Muscle of leg (tissue), 16 donors: ENCODE measurements at places on chromosomes 16 and 17. TPM values are rescaled to one million over a fixed set of nuclear protein-coding genes. Genes with fewer than 3 reads are reported as not detected.
A peak's percentile ranks its signal among the peaks of the same experiment; 100 is the strongest.

- DNase-seq = peak; percentile 50
- H3K36me3 ChIP-seq = no peaks in the 10 kb centered on the region
- H3K4me3 ChIP-seq = no peak overlapping the region
- H3K4me1 ChIP-seq = peaks cover 4% of the 10 kb centered on the region
- peak overlapping the region; percentile 35 for H3K27ac ChIP-seq
- H3K27me3 ChIP-seq = no peaks in the 10 kb centered on the region
These were observed 32.1 kb upstream of the SMURF2 start for GRCh38 chr17:64694207-64694606.

GRCh38 chr16:85733155-85733838 is 17.6 kb downstream of the C16orf74 start:
- H3K27ac ChIP-seq = no peak overlapping the region
- H3K27me3 ChIP-seq = peaks cover 12% of the 10 kb centered on the region
- no peak overlapping the region for H3K4me3 ChIP-seq
- H3K4me1 ChIP-seq = peaks cover 4% of the 10 kb centered on the region
- no peaks in the 10 kb centered on the region for H3K36me3 ChIP-seq

DNA sequence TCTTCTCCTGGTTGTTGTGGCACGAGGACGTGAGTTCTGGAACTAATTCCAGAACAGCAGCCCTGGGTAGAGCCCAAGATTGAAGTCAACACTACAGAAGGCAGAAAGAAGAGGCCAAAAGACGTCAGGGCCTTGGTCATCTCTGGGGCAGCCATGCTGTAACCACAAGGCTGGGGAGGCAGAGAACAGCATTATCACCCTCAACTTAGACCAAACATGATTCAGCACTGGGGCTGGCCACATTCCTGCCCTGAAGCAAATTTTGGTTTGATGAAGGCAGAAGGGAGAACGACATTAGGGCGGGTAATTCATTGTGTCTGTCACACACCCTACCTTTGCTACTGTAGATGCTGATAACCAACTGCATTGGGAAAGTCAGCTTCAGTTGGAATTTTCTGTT is 9.7 kb upstream of the ALOX15B start:
- DNase-seq = no peak
- no peaks in the 10 kb centered on the region for H3K4me1 ChIP-seq
- no peaks in the 10 kb centered on the region for H3K36me3 ChIP-seq
- peaks cover 18% of the 10 kb centered on the region for H3K27me3 ChIP-seq

DNA sequence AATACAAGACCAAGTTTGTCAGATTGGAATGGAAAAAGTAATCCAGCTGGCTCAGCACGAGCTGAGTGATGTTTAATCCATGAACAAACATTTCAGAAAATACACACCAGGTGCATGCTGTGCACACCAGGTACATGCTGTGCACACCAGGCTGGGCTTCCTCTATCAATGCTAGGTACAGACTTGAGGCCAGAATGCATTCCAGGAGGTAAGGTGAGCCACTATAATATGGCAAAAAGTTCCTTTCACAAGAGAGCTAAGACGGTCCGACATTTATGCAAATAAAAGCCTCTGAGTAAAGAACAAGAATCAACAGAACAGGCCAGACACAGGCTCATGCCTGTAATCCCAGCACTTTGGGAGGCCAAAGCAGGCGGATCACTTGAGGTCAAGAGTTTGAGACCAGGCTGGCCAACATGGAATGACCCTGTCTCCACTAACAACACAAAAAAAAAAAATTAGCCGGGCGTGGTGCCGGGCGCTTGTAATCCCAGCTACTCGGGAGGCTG is 128.2 kb downstream of the ZNF778 start:
- no peaks in the 10 kb centered on the region for H3K27me3 ChIP-seq
- no peak overlapping the region for H3K27ac ChIP-seq
- DNase-seq = peak; percentile 43
- peaks cover 27% of the 10 kb centered on the region for H3K4me1 ChIP-seq
- no peak overlapping the region for H3K4me3 ChIP-seq

NPIPB9 gene
- polyA plus RNA-seq = 0.76 TPM

GRCh38 chr16:88753191-88753590 is 31.8 kb downstream of the PIEZO1 start:
- H3K27ac ChIP-seq = no peak overlapping the region
- H3K4me1 ChIP-seq = peaks cover 13% of the 10 kb centered on the region
- H3K4me3 ChIP-seq = no peak overlapping the region
- DNase-seq = no peak
- no peaks in the 10 kb centered on the region for H3K27me3 ChIP-seq
- H3K36me3 ChIP-seq = peaks cover 4% of the 10 kb centered on the region

- peak; percentile 70 for DNase-seq
- H3K27me3 ChIP-seq = no peaks in the 10 kb centered on the region
- H3K27ac ChIP-seq = no peak overlapping the region
- H3K4me3 ChIP-seq = no peak overlapping the region
These were observed 229.6 kb downstream of the ZFHX3 start for GRCh38 chr16:72818236-72818845.

LDAF1 gene
- polyA plus RNA-seq = 33.6 TPM

- H3K27ac ChIP-seq = peak overlapping the region; percentile 81
- peaks cover 48% of the 10 kb centered on the region for H3K4me1 ChIP-seq
- H3K27me3 ChIP-seq = peaks cover 4% of the 10 kb centered on the region
- no peaks in the 10 kb centered on the region for H3K36me3 ChIP-seq
- peak; percentile 78 for DNase-seq
These were observed 9.2 kb upstream of the TSPOAP1 start for GRCh38 chr17:58337600-58338453.

GRCh38 chr16:1991948-1992703 is 2.4 kb downstream of the SYNGR3 start:
- DNase-seq = peak; percentile 91
- peaks cover 10% of the 10 kb centered on the region for H3K36me3 ChIP-seq
- no peak overlapping the region for H3K27ac ChIP-seq
- H3K4me1 ChIP-seq = peaks cover 32% of the 10 kb centered on the region
- H3K27me3 ChIP-seq = peaks cover 46% of the 10 kb centered on the region

DNA sequence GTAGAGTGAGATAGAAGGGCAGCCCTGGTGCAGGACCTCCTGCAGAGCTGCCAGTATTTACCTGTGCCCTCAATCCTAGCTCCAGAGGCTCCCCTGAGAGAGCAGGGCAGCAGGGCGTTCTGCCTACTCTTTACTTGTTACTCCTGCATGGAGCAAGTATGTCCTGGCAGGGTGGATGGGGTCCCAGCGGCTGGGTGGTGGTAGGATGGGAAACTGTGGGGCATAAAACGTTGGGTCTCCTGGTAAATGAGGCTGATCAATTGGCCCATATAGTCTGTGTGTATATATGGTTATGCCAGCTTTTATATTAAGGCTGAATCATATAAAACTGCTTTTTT is 192.0 kb downstream of the NTN1 start:
- no peak overlapping the region for H3K4me3 ChIP-seq
- peaks cover 9% of the 10 kb centered on the region for H3K4me1 ChIP-seq
- DNase-seq = no peak
- no peaks in the 10 kb centered on the region for H3K36me3 ChIP-seq

DNA sequence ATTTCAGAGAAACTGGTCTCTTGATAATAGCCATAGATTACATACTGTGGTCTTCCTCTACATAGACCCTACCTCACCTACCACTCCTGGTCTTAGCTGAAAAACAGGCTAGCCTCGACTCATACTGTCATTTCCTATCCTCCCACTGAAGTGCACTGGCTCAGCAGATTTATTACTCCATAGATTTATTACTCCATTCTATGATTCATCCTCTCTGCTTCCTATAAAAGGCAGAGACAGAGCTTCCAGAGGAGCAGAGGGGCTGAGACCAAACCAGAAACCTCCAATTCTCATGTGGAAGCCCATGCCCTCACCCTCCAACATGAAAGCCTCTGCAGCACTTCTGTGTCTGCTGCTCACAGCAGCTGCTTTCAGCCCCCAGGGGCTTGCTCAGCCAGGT is at the start of gene CCL7:
TSS of gene CCL7 (plus strand) at position 253 of the 400 bp plus-strand sequence. CDS start at position 323, 70 bp downstream.
- no peaks in the 10 kb centered on the region for H3K27me3 ChIP-seq
- no peak for DNase-seq
- H3K27ac ChIP-seq = no peak within 1 kb of the TSS
- no peak within 1 kb of the TSS for H3K4me3 ChIP-seq

HBA2 gene
- polyA plus RNA-seq = 10,281 TPM

DNA sequence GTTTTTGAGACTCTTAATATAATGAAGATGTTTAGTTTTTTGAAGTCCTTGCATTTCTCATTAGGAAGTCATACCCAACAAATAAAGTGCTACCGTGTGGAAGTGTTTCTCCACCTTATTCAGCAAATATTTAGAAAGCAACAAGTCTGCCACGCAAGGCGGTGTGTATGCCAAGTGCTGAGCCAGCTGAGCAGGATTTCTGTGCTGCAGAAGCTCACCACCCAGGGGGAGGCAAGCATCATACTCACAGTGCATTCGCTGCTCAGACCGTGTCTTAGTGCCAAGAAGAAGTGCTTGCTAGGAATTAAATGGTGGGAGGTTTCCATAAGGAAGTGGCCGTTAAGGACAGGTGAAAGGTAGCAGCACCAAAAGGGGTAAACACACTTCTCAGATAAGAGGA is 111.2 kb downstream of the ARHGAP44 start:
- no peak overlapping the region for H3K27ac ChIP-seq
- no peaks in the 10 kb centered on the region for H3K4me1 ChIP-seq
- H3K27me3 ChIP-seq = no peaks in the 10 kb centered on the region
- no peak overlapping the region for H3K4me3 ChIP-seq

GRCh38 chr16:3510416-3510815 is 9.6 kb downstream of the CLUAP1 start:
- H3K27ac ChIP-seq = no peak overlapping the region
- peaks cover 80% of the 10 kb centered on the region for H3K36me3 ChIP-seq
- no peak for DNase-seq
- no peak overlapping the region for H3K4me3 ChIP-seq

AARSD1 gene
- polyA plus RNA-seq = 65.9 TPM

DNA sequence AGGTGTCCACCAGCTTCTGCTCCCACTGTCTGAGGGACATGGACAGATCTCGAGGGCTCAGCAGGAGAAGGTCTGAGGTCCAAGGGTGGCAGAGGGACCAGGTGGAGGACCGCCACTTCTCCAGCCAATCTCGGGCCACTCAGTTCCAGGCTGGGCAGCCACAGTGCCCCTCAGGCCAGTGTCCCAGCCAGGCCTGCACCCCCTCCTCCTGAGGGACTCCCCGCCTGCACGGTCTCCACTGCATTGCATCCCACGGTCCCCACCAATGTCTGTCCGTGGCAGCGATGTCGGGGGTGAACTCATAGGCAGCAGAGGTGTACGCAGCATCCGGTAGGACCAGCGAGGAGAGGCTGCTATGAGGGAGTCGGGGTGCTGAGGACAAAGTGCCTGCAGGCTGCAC is 64.2 kb upstream of the DOC2B start:
- no peak for DNase-seq
- H3K27me3 ChIP-seq = no peaks in the 10 kb centered on the region
- no peak overlapping the region for H3K4me3 ChIP-seq
- no peaks in the 10 kb centered on the region for H3K36me3 ChIP-seq
- peaks cover 2% of the 10 kb centered on the region for H3K4me1 ChIP-seq

- H3K27ac ChIP-seq = no peak overlapping the region
- H3K4me3 ChIP-seq = no peak overlapping the region
- DNase-seq = no peak
- no peaks in the 10 kb centered on the region for H3K4me1 ChIP-seq
- no peaks in the 10 kb centered on the region for H3K36me3 ChIP-seq
These were observed 511.3 kb upstream of the HSBP1 start for GRCh38 chr16:83296505-83296904.

ERN2 gene
- 0.07 TPM for polyA plus RNA-seq

CLTC gene
- 154 TPM for polyA plus RNA-seq

DNA sequence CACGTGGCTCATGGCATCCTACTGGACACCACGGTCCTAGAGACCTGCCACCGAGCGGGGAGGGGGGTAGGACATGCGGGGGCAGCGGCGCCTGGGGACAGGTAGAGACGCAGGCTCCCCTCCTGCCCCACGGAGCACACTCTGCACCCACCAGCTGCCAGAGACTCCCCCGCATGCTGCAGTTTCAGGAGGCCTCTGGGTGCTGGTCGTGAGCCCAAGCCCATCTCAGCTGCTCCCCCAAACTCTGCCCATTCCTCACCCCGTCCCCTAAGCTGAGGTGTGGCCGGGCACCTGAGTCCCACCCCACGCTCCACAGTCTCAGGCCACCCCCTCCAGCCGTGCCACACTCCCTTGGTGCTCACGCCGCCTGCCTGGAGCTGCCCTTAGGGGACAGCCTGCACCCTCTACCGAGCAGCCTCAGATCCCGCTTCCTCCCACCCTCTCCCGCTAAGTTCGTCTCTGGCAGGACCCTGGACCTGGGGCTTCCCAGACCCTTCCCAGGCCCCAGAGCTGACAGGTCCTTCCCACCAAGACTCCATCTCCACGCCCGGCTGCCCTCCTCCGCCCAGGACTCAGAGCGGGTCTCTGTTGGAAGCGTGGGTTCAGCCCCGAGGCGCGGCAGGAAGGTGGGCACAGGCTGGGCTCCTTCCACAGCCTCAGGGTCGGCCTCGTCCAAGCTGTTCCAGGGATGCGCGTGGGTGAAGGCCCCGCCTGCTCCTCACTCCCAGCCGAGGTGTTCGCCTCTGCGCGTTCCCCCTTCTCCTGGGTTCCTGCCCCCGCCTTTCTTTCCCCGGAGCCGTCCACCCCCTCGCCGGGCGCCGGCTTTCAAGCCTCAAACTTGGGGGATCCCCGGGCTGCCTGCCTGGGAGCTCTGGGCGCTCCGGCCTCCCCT is 1.3 kb downstream of the RAB40B start:
- peaks cover 26% of the 10 kb centered on the region for H3K4me1 ChIP-seq
- H3K27ac ChIP-seq = no peak overlapping the region
- peaks cover 10% of the 10 kb centered on the region for H3K27me3 ChIP-seq
- H3K4me3 ChIP-seq = peak overlapping the region; percentile 64

PRAC1 gene
- polyA plus RNA-seq = not detected
